Fibroblast of skin of abdomen (primary cell): ENCODE measurements at places on chromosomes 2 and 18.

- DNase-seq = peak; percentile 35
These were observed 359.9 kb upstream of the FANCL start for GRCh38 chr2:58601017-58601416.

- no peak for DNase-seq
These were observed 15.2 kb downstream of the NPAS2 start for GRCh38 chr2:100835006-100835659.

DNA sequence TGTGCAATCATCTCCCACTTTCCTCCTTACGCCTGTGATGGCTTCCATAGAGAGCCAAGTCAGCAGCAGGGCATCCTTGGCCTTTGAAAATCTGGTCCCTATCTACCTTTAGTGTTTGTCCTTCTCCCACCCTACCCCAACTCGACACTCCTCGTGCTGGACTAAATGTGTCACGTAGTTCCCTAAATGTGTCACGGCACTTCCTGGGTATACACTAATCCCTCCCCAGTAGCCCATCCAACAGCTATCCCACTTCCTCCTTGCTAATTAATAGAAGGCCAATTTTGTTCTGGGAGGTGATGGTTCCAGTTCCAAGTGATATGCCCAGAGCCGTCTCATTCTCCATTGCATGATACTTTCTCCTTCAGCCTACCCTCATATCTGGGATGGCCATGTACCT, 36.5 kb upstream of the ZFP36L2 start:
- no peak for DNase-seq

DNA sequence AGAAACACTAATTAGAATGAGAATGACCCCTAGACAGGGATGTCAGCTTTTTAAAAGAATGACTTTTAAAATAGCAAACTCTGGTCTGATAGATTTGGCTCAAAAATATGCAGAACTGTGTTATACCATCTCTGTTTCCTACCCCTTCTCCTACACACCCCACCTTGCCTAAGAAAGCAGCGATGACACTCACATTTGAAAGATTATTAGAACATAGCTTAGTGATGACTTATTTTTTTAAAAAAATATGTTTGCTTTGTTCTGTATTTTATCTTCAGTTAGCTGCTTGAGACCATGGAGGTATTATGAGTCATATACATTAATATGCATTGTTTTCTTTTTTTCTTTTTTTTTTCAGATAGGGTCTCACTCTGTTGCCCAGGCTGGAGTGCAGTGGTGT, 176.7 kb upstream of the TPO start:
- no peak for DNase-seq

DNA sequence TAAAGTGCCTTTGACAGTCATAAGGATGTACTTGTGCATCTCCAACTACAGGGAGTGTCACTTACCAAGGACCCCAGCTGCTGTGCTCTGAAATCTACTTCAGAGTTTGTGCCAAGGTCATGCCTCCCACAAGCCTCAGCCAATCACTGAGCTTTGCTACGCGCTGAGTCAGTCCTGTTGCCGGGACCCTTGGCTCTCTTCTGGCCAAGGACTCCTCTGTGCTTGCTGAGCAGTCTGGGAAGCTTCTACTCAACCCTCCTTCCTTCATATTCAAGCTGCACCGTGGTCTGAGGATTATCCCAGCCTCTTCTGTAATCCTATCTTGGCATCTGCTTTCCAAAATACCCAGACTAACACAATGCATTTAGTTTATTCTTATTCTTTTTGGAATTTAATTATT, 398.9 kb upstream of the FANCL start:
- no peak for DNase-seq

DNA sequence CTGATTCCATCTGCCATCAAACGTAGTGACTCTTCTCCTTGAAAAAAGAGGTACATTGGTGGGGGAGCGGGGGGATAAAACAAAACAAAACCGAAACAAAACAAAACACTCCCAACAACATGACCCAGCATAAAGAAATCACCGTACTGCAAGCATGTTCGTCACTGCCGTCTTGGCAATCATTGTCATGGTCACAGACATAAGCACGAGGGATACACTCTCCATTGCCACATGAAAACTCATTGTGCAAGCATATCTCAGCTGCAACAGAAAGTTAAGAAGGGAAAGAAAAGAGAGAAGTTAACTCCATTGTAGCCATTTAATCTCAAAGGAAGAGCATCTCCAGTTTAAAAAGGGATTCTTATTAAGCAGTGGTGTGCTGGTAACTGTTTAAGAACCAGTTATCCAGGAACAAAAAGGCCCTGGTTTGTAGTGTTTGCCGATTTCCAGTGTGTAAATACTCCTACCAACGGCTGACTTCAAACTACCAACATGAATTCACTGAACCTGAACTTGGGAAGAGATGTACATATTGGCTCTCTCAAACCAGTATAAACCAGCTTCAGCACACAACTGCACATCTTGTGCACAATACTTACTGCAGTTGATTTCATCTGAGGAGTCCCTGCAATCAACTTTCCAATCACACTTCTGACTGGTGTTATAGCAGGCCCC, 68.2 kb downstream of the LRP2 start:
- DNase-seq = no peak

DNA sequence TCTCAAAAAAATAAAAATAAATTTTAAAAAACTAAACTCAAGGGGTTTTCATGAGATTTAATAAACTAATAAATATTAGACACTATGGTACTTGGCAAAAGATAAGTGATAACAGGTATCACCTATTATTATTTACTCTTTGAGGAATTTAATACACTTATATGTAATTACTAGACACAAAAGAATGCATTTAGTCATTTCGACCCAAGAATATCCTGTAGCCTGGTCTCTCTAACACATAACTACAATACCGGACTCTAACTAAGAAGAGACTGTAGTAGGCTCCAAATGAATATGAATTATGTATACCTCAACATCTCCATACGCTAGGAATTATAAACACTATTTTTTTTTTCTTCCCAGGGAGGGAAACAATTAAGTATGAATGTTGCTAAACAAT, 850.7 kb downstream of the CPS1 start:
- DNase-seq = no peak

- DNase-seq = no peak
These were observed 40.5 kb downstream of the ARHGEF4 start for GRCh38 chr2:130877258-130877657.

- no peak for DNase-seq
These were observed 76.9 kb downstream of the CLHC1 start for GRCh38 chr2:55155206-55155605.

- DNase-seq = peak; percentile 97
These were observed 50.2 kb upstream of the PLB1 start for GRCh38 chr2:28445448-28446258.

DNA sequence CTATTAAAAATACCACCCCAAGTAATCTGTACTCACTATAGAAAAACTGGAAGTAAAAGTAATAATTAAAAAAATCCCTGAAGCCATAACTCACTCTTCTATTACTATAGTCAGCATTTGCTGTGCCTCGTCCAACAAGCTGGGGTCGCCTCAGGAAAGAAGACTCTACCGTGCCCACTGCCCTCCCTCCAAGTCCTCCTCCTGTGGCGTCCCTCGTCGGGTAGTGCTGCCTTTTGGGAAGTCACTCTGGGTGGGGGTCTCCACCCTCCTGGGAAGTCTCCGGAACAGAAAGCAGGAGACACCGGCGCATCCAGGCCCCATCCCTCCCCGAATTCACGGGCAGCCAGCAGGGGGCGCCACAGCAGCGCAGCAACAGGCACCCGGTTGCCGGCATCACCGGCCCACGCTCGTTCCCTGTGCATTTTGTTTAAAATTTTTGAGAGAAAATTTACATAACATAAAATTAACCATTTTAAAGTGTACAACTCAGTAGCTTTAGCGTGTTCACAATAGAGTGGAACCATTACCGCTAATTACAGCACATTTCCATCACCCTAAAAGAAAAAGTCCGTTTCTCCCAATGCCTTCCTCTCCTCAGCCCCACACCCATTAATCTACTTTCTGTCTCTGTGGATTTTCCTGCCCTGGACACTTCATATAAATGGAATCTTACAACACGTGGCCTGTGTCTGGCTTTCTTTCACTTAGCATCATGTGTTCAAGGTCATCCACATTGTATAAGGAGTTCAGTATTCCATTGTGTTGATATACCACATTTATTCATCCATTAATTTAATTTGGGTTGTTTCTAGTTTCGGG, 62.2 kb downstream of the ADNP2 start:
- DNase-seq = peak; percentile 86

DNA sequence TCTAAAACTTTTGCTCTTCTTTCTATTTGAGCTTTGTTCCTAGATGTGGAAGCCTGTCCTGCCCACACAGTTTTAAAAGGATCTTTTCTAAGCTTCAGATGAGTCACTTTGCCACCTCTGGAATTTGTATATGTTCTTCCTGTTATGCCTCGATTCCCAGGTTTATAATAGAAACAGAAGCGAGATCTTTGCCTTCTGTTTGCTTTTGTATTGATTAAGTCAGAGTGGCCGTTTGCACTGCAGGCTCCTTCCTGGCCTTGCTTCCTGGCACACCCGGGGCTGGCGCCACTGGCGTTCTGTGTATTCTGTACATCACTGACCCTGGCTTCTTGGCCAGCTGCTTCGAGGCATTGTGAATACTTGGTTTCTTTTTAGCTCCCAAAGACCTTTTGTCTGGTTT, 91.8 kb downstream of the MTCL1 start:
- no peak for DNase-seq

DNA sequence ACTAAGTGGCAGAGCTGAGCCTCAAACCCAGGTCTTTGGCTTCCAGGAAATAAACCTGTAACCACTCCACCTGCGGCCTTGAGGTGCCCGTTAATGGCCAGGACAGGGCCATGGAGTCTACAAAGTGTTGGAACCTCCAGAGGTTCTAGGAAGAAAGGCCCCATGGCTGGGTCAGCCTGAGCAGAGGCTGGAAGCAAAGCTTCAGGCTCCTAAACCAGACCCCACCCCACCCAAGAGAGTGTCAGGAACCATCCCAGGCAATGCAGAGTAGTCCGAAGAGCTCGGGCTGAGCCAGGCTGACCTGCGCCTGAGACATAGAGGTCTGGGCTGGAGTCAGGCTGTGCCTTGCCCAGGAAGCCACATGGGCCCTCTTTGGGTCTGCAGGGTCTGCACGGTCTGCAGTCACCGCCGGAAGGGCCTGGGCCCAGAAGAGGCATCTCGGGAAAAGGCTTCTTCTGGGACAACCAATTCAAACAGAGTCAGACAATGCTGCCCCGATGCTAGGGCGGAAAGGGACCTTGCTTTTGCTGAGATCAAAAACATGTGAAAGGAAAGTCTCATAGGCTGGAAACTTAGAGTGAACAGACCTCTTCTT, 6.4 kb downstream of the CIB4 start:
- DNase-seq = no peak

- no peak for DNase-seq
These were observed 220.5 kb upstream of the RAB6C start for GRCh38 chr2:129758784-129759471.

GRCh38 chr2:55761024-55761423, 67.4 kb upstream of the PNPT1 start:
- DNase-seq = no peak

DNA sequence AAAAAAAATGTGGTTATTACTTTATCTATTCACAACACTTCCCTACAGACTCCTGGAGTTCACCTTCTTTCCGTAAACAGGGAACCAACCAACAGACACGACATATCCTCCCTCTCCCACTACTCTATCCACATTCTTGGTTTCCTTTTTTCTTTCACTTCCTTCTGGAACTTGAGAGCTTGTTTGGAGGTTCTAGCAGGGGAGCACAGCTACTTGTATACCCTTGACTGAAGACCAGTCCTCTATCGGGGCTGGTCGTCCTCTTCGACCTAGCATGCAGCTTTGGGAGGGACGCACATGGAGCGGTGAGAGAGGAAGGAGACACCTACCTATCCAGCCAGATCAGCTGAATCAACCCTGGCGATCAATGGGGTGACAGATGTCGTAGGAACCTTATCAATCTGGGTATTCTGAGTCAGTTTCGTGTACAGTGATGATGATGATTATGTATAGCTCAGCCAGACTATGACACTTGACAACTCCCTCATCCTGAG, 43.5 kb upstream of the MSH2 start:
- DNase-seq = no peak

- DNase-seq = peak; percentile 77
These were observed 475.0 kb upstream of the POU3F3 start for GRCh38 chr2:104378853-104379374.

DNA sequence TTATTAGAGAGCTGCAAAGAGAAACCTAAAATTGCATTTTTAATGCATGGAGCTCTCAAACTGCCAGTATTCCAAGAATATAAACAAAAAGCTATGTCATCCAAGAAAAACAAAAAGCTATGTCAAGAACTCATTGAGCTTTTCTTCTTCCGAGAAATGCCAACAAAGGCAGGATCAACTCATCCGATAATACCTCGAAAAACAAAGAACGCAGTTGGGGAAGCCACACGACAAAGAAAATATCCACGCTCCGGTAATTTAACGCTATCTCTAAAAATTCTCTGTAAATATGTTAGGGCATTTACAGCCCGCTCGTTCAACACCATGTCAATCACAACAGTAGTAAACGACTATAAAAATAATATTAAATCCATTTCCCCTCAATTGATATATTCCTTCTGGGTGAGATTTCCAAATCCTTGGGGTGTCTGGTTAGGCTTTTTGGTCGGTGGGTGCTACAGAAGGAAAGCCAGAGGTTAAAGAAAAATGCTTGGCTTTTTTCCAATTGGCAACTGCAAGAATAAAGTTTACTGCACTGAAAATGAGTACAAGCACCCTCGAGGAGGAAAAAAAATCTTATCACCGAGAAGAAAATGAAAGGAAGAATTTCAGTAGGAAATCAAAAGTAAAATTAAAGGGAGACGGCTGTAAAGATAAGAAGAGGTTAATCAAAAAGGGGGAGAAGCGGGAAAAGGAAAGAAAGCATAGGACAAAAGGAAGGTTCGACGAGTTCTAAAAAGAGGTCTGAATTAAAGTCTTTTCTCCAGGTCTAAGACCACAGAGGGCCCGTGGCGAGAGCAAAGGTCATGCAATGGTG, 856 bp downstream of the TIA1 start:
- peak; percentile 33 for DNase-seq

- no peak for DNase-seq
These were observed 166.4 kb upstream of the MGAT5 start for GRCh38 chr2:134087371-134087921.

DNA sequence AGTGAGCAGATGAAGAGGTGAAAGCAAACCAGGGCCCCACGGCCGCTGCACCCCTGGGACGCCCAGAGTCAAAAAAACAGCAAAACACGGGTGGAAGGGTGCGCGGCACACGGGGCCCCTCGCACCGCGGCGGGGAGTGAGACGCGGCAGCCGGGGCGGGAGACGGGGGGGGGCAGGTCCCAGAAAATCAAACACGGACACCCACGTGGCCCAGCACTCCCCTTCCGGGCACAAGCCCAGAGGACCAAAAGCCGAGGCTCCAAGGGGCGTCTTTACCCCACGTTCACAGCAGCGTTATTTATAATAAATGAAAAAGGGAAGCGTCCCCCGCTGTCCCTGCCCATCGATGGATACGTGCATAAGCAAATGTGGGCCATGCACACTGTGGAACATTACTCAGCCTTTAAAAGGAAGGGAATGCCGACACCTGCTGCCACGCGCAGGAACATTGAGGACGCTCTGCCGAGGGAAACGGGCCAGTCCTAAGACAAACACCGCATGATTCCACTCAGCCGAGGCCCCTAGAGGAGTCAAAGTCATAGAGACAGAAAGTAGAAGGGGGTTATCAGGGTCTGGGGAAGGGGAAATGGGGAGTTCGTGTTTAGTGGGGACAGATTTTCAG, 677 bp upstream of the COPS9 start:
- DNase-seq = no peak

- DNase-seq = no peak
These were observed 113.4 kb downstream of the EIPR1 start for GRCh38 chr2:3264010-3264744.

GRCh38 chr2:9100080-9100876, 96.8 kb upstream of the MBOAT2 start:
- no peak for DNase-seq

- DNase-seq = no peak
These were observed 100.3 kb upstream of the TWIST2 start for GRCh38 chr2:238747557-238747956.
